ENCODE measurements at places on chromosomes 7 and 10.

DNA sequence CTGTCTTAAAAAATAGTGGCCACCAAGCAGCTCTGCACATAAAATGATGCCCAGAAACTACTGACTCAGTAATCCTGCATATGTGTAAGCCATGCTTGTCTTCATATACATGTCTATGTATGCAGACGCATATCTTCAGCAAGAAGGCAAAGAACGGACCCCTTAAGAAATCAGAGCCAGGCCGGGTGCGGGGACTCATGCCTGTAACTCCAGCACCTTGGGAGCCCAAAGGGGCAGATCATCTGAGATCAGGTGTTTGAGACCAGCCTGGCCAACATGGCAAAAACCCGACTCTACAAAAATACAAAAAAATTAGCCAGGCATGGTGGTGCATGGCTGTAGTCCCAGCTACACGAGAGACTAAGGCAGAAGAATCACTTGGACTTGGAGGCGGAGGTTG, 295.0 kb downstream of the TCERG1L start:
- DNase-seq: no peak

- no peak for DNase-seq
These were observed 64.1 kb downstream of the MGAM2 start for GRCh38 chr7:142175594-142175993.

DNA sequence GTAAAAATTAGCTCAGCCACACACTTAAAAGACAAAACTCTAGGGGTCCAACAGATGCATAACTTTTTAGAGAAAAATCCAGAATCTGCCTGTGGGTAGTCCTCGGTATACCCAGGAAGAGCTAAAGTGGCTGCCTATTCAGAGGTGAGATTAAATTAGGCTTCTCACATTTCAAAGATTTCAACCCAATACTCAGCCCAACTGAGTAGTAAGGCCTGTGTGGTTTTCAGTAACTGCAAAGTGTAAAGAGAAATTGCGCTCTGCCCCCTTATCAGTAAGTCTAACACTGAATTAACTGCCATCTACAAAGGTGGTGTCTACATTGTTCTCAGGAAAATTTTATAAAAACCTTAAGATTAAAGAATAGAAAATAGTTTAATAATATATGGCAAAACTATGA, 88.2 kb downstream of the ELMO1 start:
- DNase-seq: no peak

GRCh38 chr7:41554481-41554880, 148.4 kb downstream of the INHBA start:
- no peak for DNase-seq

DNA sequence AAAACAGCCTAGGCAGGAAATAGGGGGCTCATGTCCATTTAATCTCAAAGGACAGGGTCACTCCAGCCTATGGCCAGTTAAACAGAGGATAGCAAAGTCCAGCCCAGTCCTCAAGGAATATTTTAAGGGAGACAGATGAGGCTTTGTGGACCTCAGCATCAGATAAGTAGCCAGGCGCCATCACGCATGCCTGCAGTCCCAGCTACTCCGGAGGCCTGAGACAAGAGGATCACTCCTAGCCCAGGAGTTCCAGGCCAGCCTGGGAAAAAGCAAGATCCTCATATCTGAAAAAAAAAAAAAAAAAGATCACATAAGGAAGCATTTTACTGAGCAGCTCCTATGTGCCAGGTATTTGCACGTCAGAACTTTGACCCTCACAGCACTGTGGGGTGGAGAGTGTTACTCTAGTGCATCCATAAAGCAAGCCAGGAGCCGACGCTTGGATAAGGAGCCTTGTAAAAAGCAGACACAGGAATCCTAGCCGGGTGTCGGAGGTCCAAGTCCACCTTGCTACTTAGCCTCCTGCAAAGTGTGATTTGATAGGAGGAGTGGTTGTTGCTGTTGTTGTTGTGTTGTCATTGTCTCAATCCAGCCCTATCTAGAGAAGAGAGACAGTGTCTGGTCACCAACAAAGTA, 61.8 kb upstream of the DOCK1 start:
- no peak for DNase-seq

DNA sequence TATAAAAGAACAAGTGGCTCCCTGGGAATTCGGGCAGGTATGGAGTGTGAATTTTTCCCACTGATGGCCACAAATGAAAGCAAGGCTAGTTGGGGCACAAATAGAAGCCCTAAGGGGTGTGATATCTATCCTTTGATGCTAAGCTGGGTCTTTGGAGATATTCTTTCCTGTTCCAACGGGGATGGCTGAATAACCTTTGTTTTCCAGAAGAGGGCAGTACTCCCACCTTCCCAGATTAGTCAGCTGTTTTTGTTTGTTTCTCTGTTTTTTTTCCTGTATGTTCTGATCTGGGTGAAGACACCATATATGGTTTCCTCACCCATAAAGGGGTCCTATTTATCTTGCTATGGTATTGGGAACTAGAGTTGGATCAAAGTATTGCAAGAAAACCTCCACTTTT, 947.7 kb upstream of the SORCS1 start:
- DNase-seq: no peak

GRCh38 chr7:75667938-75668337, 70.8 kb downstream of the HIP1 start:
- no peak for DNase-seq

GRCh38 chr7:93359520-93360198, 127.5 kb downstream of the VPS50 start:
- no peak for DNase-seq

- no peak for DNase-seq
These were observed 265.2 kb downstream of the PCLO start for GRCh38 chr7:82897500-82897899.

DNA sequence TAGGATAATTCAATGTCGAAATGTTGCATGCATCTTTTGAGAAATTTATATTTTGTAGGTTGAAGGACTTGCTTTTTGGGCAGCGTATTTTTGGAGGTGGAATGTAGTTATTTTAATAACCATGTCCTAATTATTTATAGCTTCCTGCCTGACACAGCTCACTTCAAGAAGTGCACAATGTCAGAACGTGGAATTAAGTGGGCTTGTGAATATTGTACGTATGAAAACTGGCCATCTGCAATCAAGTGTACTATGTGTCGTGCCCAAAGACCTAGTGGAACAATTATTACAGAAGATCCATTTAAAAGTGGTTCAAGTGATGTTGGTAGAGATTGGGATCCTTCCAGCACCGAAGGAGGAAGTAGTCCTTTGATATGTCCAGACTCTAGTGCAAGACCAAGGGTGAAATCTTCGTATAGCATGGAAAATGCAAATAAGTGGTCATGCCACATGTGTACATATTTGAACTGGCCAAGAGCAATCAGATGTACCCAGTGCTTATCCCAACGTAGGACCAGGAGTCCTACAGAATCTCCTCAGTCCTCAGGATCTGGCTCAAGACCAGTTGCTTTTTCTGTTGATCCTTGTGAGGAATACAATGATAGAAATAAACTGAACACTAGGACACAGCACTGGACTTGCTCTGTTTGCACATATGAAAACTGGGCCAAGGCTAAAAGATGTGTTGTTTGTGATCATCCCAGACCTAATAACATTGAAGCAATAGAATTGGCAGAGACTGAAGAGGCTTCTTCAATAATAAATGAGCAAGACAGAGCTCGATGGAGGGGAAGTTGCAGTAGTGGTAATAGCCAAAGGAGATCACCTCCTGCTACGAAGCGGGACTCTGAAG, 620 bp downstream of the ZRANB1 start:
- DNase-seq: no peak

DNA sequence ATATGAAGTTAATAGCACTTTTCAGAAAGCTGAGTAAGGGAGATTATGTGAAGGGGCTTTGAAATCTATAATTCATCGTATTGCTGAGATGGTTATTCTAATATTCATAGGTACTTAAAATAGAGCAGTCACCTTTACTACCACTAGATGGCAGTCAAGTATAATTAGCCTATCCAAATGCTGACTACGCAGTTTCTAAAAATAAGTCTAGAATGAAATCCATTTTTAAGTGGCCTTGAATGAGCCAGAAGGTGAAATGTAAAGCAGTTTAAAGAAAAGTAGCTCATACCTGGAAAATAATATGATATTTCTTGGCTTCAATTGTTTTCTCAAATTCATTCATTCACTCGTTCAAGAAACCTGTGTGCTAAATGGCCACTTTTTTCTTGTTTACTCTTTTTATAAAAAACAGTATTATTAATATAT, 1277.1 kb downstream of the GATA3 start:
- DNase-seq: no peak

GRCh38 chr7:32507414-32507813, 12.1 kb downstream of the AVL9 start:
- no peak for DNase-seq

GRCh38 chr7:147547252-147547897, 1043.2 kb upstream of the C7orf33 start:
- no peak for DNase-seq

DNA sequence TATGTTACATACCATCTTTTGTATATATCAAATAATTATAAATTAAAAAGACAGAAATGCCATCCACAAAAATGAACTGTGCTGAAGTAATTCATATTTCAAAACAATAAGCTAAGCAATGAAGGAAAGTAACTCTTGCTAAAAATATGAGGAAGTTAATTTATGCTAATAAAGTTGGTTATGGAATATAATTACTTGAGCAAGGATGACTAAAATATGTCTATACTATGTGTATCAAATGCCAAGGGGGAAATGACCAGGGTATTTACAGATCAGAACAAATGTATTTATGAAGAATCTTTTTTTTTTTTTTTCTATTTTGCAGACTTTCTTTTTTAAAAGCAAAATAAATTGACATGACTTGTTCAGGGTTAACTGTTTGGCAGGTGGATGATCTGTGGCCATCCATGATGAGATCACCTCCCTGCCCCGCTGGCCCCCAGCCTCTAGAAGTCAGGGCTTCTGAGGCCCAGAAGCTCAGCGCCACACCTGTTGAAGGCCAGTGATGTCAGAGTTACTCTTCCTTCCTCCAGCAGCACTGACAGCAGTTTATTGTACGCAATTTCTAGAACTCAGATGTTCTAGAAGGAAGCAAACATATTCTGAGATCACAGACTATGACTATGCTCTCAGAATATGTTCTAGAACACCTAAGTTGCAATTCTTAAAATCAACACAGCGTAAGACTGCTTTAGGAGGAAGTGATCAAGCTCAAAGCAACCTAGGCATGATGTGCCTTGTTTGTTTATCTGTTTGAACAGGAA, 196.1 kb upstream of the KLF14 start:
- no peak for DNase-seq

DNA sequence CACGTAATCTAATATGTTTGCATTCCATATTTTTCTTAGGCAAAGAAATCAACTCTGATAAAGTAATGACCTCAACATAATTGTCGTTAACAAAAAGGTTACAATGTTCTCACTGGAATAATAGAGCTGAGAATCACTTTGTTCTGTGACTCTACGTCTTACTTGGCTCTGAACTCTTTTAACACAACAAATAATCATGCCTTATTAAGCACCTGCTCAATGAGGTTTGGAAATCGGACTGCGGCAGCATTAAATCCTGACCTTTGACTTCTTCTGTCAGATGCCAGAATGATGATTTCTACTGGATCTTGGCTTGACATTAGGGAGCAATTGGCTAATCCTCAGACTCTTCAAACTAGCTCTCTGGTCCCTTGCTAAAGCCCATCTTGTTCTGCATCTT, 233.6 kb downstream of the SEMA3D start:
- no peak for DNase-seq

DNA sequence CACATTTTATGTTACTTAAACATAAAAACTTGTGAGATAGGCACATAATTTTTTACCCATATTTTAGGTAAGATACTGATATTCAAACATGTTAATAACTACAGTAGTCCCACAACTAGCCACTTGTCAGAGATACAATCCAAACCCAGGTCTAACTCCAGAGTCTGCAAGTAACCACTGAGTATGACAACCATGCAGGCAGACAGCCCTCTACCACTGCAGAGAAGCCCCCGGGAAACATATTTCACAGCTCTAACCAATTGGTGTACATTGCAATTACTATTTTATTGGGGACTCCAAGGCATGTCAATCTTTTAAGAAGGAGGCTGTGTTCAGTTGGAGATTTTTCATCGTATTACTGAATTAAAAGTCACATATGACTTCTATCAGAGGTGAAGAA, 107.2 kb upstream of the FAM133B start:
- DNase-seq: no peak

DNA sequence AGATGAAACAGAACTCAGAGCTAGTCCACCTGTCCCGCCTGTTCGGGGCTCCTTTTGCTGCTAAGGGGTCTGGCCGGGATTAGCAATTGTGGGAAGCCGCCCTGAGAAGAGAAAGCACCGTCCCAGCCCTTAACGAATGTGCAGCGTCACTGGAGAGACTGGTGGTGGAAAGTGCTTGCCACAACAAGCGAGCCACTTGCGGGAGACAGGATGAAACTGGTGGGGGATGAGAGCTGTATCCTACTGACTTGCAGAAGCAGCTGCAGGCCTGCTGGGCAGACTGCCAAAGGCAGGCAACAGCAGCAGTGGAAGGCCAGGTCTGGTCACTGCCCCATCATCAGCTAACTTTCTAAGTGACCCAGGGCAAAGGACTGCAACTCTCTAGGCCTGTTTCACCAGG, 95.4 kb downstream of the FAM53B start:
- no peak for DNase-seq

GRCh38 chr10:92024700-92025099, 101.1 kb downstream of the BTAF1 start:
- DNase-seq: no peak

DNA sequence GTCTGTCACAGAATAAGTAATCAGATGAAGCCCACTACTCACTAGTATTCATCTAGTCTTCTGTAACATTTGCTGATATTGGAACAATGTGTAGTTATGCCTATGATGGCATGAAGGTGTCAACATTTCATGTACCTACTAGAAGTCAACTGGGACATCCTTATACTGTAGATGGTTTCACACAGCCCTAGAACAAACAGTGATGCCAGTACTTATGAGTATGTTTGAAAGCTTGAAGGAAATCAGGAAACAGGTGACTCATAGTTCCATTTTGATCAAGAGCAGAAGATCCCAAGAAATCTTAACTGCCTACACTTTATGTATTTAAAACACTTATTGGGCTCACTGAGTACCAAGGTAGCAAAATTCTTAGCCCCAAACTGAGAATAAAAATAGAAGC, 1519.6 kb downstream of the REEP3 start:
- no peak for DNase-seq

GRCh38 chr10:27392606-27393005, 111.5 kb upstream of the RAB18 start:
- DNase-seq: no peak

DNA sequence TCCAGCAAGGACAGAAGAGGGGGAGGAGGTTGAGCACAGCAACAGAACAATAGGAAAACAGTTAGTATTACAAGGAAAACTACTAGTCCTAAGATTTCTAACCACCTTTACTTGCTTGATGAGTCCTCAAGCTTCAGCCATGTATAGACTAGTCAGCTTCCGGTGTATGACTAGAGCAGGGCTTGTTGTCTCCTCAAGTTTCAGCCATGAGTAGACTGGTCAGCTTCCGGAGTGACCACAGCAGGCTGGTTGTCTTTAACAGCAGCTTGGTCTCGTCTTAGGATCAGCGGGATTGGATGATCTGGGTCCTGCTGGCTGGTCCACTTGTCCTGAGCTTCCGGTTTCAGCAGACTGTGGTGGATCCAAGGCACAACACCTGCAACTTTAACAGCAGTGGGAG, 10.6 kb upstream of the ZNF239 start:
- DNase-seq: no peak

Data from activated CD4-positive, alpha-beta T cell treated with anti-CD3 and anti-CD28 coated beads for 24 hours (primary cell).